Amygdala (tissue), 56 donors: ENCODE measurements at places on chromosomes 11 and 22.

DNA sequence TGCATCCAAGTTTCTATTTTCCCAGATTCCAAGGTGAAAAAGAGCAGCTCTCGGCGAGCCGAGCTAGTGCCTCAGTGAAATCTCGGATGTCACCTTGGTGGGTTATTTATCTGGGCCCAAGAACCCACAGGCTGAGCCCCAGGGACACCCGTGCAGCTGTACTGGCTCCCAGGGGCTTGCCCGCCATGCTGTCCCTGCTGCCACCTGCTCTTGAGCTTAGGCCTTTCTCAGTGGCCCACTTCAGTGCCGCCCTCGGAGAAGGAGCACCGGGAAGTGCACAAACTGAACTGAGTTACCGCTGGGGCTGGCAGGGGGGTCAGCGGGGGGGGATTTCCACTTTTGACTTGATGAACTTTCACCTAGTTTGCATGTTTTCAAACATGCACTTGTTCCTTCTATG is 27.9 kb downstream of the CPT1A start:
- DNase-seq: no peak

- no peak for DNase-seq
These were observed 2.6 kb downstream of the PACSIN2 start for GRCh38 chr22:43012390-43012789.

DNA sequence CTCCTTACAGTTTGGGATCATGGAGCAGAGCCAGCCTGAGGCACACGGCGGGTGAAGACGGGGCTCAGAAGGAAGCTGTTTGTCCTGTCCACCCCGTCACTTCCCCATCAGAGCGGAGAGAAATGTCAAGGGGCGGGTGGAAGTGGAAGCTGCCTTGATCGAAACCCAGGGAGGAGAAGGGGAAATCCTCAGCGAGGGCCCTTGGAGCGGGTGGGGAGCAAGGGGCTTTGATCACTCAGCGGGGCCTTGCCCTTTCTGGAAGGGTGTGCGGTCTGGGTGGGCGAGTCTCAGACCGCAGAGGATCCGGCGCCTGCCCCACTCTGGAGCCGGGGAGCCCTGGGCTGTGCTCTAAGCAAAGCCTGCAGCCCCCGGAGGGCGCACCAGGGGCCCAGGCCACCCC is 320.4 kb downstream of the NTM start:
- no peak for DNase-seq

GRCh38 chr11:11582011-11582701 is 39.6 kb downstream of the GALNT18 start:
- peak; percentile 55 for DNase-seq

DNA sequence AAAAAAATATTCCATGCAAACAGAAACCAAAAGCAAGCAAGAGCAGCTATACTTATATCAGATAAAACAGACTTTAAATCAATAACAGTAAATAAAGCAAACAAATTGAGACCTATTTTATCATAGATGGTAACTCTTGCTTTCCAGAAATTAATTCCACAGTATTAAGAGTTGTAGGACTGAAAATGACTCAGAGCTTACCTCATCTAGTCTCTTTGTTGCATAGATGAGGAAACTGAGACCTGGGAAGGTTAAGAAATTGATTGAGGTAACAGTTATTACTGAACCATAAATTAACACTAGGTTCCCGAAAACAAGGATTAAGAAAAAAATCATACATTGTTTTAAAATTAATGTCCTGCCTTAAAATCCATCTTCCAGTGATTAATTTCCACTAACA is 123.8 kb downstream of the PLEKHA7 start:
- DNase-seq: no peak

GRCh38 chr11:70127653-70128434 is 49.7 kb downstream of the ANO1 start:
- no peak for DNase-seq

DNA sequence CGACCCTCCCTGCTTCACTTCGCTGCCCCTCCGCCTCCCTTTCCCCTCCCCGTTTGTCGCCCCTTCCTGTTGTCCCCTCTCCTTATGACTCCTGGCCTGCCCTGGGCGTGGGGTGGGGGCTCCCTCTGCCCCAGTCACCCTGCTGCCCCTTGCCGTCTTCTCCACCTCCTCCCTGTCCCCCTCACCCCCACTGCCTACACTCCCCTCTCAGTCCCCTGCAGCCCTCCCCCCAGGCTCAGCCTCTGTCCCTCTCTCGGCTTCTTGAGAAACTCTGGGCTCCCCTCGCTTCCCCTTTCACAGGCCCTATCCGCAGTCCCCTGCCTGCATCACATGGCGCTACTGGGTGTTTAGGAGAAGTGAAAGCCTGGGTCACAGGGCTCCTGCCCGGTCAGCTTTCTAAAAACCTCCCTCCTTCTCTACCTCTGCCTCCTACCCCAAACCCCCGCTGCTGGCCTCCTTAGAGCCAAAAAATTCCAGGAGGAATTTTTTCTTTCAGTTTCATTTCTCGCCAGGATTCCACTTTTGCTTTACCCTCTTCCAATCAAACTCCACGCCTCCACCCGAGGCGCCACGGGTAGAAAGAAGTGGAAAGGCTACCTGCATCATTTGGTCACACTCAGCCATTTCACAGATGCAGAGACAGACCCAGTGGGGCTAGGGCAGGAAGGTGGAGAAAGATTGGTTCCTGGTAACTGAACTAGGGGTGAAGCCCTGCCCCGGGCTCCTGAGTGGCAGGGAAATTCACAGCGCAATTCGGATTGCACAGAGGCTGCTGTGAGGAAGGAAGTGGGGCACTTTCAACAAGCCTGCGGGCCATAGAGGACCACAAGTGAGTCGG is at the start of gene SLC15A3:
Gene SLC15A3 (minus strand): TSS at position 273 of the 838 bp plus-strand sequence. CDS start 625 bp downstream, outside the sequence.
- no peak for DNase-seq

DNA sequence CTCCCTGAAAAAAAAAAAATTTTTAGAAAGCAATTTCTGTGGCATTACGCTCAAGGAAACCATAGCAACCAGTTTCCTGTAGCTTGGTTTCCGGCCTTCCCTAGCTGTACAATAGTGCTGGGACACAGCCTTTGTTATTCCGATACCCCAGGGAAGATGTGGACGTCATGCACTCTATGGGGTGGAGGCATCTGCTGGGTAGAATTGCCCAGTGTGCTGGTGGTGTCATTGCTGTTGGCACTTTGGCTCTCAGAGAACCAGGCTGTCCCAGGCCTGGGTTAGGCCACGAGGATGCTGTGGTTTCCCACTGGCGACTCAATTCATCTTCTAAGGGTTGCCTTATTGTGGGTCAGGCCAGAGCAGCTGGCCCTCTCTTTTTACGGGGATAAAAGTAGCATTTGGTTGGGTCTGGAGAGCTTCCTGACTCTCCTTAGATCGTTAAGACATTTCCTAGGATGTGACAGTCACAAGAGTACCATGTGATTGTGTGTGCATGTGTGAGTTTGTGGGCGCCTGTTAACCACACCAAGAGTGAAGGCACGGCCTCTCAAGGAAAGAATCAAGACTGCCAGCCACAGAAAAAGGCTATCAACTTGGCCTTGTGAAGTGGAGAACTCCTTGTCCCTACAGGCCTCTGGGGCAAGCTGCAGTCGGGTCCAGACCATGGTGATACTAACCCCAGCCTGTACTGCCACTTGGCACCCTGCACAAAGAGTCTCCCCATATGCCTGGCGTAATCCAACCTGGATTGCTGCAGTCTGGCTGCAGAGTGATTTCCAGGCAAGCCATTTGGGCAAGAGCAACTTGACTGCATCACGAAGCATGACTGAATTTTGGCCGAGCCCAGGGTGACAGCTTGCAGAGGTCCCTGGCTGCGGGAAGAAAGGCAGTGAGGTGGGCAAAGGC is 35.9 kb upstream of the NAV2 start:
- DNase-seq: no peak

DNA sequence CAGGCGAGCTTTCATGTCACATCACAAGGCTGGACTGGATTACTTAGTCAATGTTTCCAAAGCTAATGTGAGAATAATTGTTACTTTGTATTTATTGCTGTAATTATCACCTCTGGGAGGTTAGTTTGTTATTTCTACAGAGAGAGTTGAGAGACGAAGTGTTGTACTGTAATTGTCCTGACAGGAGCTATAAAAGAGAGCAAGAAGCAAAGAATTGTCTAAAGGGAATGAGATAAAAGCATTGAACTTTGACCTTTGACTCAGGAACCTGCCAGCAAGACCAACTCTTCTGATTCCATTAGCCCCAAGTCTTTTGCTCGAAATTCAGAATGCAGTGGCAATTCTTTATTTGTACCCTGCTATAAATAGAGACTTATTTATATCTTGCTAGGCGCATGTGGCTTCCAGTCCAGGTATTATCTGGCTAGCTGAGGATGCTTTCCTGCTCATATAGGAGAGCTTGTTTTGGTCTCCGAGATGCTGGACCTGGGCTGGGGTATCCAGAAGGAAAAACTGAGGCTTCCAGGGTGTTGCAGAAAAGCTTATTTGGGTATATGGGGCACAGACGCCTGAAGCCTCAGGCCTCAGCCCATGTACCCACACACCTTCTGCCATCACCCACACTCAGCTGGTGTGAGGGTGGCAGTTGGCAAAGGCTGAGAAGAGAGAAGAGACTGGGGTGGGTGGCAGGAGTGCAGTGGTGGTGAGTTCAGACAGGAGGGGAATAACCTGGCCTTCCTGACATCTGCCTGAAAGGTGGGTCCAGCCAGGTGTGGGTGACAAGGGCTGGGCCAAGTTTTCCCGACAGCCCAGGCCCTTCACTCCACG is 40.7 kb downstream of the SYT13 start:
- no peak for DNase-seq

DNA sequence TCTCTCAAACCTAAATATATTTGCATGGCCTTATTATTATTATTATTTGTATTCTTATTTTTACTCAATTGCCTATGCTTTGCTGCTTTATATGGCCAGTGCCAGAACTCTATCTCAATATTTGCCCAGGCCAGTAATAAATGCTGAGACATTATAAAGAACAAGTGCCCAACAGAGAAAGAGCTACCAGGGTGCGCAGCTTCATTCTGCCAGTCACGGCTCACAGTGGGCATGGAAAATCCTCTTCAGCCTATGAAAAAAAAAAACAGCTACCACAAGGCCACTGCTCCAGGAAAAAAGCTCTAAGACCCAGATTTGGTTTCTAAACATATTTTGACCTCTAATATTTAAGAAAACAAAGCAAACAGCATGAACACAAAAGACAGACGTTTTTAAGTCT is 1223.6 kb downstream of the LRRC4C start:
- no peak for DNase-seq

- DNase-seq: no peak
These were observed 926 bp upstream of the GALR3 start for GRCh38 chr22:37822079-37822833.

DNA sequence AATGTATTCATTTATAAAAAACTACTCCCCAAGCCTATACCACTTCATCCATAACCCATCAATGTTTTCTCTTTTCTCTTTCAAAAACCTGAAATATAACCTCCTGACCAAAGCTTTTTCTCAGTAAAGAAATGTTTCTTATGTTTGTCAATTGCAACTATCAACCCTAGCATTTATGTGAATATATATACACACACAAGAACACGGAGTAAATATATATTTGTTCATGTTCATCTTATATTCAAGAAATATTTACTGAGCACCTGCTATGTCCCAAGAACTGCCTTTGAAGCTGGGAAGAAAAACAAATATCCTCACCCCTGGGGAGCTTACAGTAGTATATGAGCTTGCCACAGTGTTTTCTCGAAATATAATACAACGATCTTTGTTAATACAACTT is 3.5 kb downstream of the MRTFA start:
- no peak for DNase-seq

DNA sequence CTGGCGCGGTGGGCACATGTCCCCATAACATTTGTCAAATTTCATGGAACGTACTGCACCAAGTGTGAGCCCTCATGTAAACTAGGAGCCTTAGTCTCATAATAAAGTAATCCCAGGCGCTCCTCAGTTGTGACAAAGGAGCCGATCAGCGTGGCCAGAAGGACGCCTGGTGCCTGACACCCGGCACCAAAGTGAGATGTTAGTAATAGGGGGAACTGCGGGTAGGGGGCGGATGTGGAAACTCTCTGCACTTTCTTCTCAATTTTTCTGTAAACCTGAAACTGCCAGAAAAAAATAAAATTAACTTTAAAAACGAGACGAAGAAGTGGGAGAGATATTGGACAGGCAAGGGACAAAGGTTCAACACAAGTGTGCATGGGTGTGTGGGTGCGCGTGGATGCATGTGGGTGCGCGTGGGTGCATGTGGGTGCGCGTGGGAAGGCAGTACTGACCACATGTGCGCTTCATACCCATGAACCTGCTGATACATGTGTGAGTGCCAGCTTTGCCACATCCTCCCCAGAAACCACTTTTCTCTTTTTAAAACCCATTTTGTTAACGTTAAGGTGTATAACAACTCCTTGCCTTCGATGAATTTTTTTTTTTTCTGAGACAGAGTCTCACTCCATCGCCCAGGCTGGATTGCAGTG is 55.4 kb upstream of the LINC01488 start:
- DNase-seq: no peak

DNA sequence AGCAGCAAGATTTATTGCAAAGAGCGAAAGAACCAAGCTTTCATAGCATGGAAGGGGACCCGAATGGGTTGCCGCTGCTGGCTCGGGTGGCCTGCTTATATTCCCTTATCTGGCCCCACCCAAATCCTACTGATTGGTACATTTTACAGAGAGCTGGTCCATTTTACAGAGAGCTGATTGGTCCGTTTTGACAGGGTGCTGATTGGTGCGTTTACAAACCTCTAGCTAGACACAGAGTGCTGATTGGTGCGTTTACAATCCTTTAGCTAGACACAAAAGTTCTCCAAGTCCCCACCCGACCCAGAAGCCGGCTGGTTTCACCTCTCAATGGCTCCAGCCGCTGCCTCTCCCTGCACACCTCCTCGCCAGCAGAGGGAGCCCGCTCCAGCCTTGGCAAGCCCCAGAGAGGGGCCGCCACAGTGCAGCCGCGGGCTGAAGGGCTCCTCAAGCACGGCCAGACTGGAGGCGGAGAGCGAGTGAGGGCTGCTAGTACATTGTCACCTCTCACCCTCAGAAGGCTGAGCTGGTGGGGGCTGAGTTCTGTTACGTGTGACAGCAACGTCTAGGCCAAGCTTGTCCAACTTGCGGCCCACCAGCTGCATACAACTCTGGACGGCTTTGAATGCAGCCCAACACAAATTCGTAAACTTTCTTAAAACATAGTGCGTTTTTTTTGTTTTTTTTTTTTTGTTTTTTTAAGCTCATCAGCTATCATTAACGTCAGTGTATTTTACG is 8.7 kb downstream of the PTH start:
- no peak for DNase-seq
